HCT116 (cell line): ENCODE measurements at places on chromosomes 16 and 17. TPM values are rescaled to one million over a fixed set of nuclear protein-coding genes. Genes with fewer than 3 reads are reported as not detected.
A peak's percentile ranks its signal among the peaks of the same experiment; 100 is the strongest.

- H3K36me3 ChIP-seq, result no peaks in the 10 kb centered on the region
- no peak for DNase-seq
- H3K4me3 ChIP-seq, result no peak overlapping the region
- H3K27ac ChIP-seq, result no peak overlapping the region
- H3K27me3 ChIP-seq, result no peaks in the 10 kb centered on the region
Measured at GRCh38 chr17:67836205-67836987, 11.1 kb downstream of the BPTF start.

Gene C1QTNF8
- 0.27 TPM for total RNA-seq

DNA sequence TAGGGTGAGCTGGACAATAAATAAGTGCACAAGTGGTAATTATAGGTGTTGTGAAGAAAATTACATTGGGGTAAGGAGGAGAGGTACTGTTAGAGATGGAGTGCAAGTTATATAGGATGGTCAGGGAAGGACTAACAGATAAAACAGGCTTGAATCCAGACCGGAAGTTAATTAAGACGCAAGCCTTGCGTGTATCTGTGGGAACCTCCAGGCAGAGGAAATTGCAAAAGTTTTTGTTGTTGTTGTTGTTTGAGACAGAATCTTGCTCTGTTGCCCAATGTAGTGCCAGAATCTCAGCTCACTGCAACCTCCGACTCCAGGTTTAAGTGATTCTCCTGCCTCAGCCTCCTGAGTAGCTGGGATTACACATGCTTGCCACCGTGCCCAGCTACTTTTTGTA is 2.4 kb upstream of the ZNF18 start:
- no peaks in the 10 kb centered on the region for H3K4me1 ChIP-seq
- no peak overlapping the region for H3K27ac ChIP-seq
- no peak for DNase-seq
- no peaks in the 10 kb centered on the region for H3K36me3 ChIP-seq
- H3K27me3 ChIP-seq, result no peaks in the 10 kb centered on the region

DNA sequence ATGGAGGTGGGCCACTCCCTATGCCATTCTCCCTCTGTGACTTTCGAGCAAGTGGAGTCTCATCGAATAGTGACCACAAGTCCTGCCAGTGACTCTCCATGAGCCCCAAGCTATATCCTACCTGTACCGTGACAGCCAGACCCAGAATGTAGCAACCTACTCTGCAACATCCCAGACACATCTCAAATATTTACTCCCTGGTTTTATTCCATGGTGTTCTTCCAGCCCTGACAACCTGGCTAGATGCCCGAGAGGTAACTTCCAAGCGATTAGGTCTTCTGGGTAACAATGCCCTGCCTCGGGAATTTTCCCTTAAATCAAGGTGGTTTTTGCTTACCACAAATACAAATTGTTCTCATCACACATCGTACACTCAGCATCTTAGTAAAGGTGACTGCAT is 211.7 kb downstream of the ZFHX3 start:
- no peak overlapping the region for H3K4me3 ChIP-seq
- no peaks in the 10 kb centered on the region for H3K4me1 ChIP-seq
- no peaks in the 10 kb centered on the region for H3K36me3 ChIP-seq
- H3K27me3 ChIP-seq, result no peaks in the 10 kb centered on the region
- DNase-seq, result no peak

- no peaks in the 10 kb centered on the region for H3K4me1 ChIP-seq
- no peak overlapping the region for H3K27ac ChIP-seq
- H3K36me3 ChIP-seq, result no peaks in the 10 kb centered on the region
- H3K27me3 ChIP-seq, result 0 out of 2 replicates have a peak, but pooled peaks cover 9% of the 10 kb centered on the region
- no peak for DNase-seq
Measured at GRCh38 chr17:36011201-36011600, 6.6 kb downstream of the CCL23 start.

Gene ITGA2B
- 7.6 TPM for total RNA-seq

DNA sequence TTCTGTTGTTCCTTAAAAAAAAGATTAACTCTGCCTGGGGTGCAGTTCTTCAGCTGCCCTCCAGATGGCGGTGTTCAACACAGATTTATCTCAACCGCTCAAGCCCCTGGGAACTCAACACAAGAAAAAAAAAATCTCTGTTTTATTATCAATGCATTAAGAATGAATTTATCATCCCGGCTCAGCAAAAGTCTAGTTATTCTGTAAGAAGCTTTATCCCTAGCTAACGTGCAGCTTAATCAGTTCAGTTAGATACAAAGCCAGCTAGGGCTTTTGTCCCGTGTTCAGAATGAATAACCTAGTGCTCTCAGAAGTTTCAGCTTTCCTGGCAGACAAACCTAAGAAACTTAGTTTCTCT is 475.9 kb upstream of the CCL2 start:
- peak; percentile 15 for DNase-seq
- no peaks in the 10 kb centered on the region for H3K36me3 ChIP-seq
- no peak overlapping the region for H3K27ac ChIP-seq
- H3K4me1 ChIP-seq, result no peaks in the 10 kb centered on the region
- no peak overlapping the region for H3K4me3 ChIP-seq

DNA sequence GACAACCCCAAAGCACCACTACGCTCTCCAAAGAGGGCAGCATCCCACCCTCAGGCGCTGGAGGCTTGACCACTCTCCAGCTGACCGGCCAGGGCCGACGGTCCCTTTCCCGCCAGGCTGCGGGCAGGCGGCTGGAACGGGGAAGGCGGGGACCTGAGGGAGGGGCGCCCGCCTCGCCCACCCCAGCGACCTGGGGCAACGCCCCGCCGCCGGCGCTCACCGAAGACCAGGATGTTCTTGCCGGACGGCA is 431 bp downstream of the DYNC1LI2 start:
- no peak for DNase-seq
- H3K36me3 ChIP-seq, result peaks cover 10% of the 10 kb centered on the region; the same call in 1 of the 2 replicates
- peaks cover 12% of the 10 kb centered on the region for H3K4me1 ChIP-seq
- no peaks in the 10 kb centered on the region for H3K27me3 ChIP-seq
